ENCODE measurements at places on chromosomes 12 and 14.

DNA sequence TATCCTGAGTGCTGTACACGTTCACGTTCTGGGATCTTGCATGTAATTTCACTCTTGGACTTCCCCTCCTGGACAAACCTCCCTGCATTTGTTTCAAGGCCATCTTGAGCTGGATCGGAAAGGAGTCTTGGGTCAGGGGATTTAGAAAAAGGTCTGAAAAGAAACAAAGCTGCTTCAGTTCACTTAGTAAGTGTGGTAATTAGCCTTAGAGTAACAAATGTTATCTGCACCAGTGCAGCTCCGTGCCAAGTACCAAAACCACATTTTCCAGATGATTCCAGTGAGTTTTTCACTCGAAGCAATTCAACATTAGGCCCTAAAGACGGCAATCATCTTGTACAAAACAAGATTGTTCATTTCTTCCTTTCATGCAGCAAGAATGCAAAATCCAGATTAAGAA is 39.4 kb upstream of the ATXN2 start:
- DNase-seq, result no peak

- no peak for DNase-seq
Measured at GRCh38 chr14:89371585-89372511, 45.2 kb downstream of the FOXN3 start.

GRCh38 chr14:97359341-97359740 is 562.2 kb downstream of the VRK1 start:
- no peak for DNase-seq

GRCh38 chr14:44388306-44388705 is 118.8 kb downstream of the FSCB start:
- DNase-seq, result no peak

GRCh38 chr12:727321-727720 is 25.1 kb upstream of the WNK1 start:
- DNase-seq, result no peak

DNA sequence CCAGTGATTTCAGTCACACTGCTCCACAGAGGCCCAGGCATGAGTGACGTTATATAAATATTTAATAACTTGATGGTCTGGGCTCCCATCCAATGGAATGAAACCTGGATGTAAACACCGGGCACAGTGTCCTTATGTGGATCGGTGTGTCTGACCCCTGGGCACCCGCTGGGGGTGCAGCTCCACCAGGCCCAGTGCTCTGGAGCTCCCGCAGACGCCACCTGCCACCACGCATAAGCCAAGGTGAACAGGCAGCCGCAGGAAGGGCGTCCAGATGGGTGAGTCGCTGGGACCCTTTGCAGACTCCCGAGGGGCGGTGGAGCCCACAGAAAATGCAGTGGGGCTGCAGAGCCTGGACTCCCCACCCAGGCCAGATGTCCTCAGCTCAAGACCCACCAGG is 121.6 kb downstream of the SCARB1 start:
- DNase-seq, result no peak

DNA sequence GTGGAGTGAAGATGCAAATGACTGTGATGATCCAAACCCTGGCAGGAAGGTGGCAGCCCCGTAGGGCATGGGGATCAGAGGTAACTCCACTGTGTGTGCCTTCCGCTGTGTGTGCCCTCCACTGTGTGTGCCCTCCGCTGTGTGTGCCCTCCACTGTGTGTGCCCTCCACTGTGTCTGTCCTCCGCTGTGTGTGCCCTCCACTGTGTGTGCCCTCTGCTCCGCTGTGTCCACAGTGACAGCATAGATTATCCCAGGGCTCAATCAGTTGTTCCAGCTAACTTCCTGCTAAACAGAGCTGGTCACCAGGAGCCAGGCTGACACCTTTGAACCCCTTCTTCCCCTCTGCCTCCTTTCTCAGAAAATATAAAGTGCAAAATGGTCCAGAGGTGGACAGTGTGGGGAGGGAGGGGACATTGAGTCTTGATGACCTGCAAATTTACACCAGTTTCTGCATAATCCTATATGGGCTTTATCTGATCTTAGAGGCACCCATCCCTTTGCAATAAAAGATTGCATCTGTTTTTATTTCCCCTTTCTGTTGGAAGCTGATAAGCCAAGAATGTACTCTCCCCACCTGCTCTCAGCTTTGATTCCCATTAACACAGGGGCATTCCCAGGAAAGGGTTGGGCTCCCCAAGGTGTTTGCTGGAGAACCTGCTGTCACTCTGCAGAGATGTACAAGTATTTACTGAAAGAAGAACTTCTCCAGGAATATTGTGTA is 21.6 kb upstream of the HNF1A start:
- no peak for DNase-seq

GRCh38 chr12:47251919-47252318 is 172.2 kb upstream of the AMIGO2 start:
- DNase-seq, result no peak

Data from forelimb muscle (tissue), 1 donor.